NCI-H2107 (cell line): ENCODE measurements at places on chromosomes 3 and 15.
A peak's percentile ranks its signal among the peaks of the same experiment; 100 is the strongest.

DNA sequence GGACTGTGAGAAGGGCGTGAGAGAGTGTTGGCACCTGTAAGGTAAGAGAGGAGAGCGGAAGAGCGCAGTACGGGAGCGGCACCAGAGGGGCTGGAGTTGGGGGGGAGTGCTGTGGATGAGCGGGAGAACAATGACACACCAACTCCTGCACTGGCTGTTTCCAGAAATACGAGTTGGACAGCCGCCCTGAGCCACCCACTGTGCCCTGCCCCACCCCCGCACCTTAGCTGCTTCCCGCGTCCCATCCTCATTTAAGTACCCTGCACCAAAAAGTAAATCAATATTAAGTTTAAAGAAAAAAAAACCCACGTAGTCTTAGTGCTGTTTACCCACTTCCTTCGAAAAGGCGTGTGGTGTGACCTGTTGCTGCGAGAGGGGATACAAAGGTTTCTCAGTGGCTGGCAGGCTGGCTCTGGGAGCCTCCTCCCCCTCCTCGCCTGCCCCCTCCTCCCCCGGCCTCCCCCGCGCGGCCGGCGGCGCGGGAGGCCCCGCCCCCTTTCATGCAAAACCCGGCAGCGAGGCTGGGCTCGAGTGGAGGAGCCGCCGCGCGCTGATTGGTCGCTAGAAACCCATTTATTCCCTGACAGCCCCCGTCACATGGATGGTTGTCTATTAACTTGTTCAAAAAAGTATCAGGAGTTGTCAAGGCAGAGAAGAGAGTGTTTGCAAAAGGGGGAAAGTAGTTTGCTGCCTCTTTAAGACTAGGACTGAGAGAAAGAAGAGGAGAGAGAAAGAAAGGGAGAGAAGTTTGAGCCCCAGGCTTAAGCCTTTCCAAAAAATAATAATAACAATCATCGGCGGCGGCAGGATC, at the start of gene SOX2:
SOX2 (plus strand) TSS at position 601 of the 811 bp plus-strand sequence. CDS start 436 bp downstream, outside the sequence.
- DNase-seq, result peak; percentile 97

- DNase-seq, result no peak
Measured at GRCh38 chr15:32959077-32959476, 235.4 kb downstream of the FMN1 start.

- DNase-seq, result no peak
Measured at GRCh38 chr3:195040094-195040493, 230.9 kb downstream of the XXYLT1 start.

DNA sequence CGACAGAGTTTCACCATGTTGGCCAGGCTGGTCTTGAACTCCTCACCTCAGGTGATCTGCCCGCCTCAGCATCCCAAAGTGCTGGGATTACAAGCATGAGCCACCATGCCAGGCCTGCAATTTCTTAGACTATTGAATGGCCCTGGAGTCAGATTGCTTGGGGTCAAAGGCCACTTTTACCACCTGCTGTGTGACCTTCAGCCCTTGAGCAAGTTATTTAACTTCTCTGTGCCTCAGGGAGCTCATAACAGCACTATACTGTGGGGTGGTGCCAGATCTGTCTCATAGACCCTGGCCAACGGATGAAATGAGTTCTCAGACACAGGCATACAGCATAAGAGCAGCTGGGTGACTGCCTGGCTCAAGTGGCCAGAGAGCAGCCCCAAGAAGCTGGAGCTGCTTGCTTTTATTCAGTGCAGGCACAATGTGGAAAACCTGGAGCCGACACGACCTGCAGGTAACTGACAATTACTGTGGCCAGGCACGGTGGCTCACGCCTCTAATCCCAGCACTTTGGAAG, 44.9 kb upstream of the FURIN start:
- DNase-seq, result no peak

- no peak for DNase-seq
Measured at GRCh38 chr15:73053398-73053723, 1.1 kb downstream of the NEO1 start.

- no peak for DNase-seq
Measured at GRCh38 chr15:68278345-68278594, 725 bp downstream of the FEM1B start.

GRCh38 chr3:159881208-159881607, 107.4 kb upstream of the IL12A start:
- DNase-seq, result no peak

- DNase-seq, result no peak
Measured at GRCh38 chr15:65089206-65089824, 12.8 kb downstream of the KBTBD13 start.

DNA sequence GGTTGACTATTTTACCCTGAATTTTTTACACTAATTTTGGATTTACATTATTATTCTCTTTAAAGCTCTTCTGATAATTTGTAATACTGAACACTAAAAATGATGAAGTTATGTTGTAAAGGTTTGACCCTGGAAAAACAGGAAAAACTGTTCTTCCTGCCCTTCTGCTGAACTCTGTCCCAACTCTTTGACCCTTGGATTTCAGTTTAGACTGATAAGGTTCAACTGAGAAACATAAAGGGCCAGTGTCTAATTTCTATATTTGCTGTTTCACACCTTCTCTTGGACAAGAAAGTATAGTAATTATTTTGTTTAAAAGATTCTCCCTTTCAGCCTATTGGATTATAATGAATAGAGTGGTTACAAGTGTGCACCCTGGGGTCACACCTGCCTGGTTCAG, 12.8 kb upstream of the TMOD3 start:
- no peak for DNase-seq

DNA sequence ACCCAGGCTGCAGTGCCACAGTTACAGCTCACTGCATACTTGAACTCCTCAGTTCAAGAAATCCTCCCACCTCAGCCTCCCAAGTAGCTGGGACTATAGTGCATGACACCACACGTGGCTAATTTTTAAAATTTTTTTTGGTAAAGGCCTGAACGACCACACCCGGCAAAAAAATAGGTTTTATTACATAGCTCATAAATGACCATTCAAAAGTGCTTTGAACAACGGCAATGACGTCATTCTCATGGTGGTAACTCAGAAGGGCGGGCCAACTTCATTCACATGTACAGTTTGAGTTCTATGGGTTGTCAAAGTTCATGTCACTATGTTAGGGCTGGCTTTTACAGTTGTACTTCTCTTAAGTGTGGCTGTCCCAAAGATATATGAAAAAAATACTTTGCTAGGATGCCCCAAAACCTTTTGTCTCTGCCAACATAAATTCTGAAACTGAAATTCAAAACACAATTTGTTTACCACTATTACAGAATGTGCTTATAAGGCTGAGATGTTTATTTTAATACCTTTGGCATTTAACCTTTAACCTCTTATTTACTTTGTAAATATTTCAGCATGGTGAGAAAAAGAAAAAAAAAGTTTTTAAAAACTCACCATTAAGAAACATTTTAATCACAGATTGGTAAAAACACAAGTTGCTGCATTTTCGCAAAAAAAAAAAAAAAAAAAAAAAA, 6.2 kb downstream of the MYO1E start:
- DNase-seq, result no peak

- no peak for DNase-seq
Measured at GRCh38 chr15:62940755-62941361, 101.7 kb upstream of the TPM1 start.

GRCh38 chr3:53357458-53357857, 10.1 kb upstream of the DCP1A start:
- DNase-seq, result no peak

GRCh38 chr3:107392549-107393165, 15.4 kb downstream of the CCDC54 start:
- DNase-seq, result no peak

DNA sequence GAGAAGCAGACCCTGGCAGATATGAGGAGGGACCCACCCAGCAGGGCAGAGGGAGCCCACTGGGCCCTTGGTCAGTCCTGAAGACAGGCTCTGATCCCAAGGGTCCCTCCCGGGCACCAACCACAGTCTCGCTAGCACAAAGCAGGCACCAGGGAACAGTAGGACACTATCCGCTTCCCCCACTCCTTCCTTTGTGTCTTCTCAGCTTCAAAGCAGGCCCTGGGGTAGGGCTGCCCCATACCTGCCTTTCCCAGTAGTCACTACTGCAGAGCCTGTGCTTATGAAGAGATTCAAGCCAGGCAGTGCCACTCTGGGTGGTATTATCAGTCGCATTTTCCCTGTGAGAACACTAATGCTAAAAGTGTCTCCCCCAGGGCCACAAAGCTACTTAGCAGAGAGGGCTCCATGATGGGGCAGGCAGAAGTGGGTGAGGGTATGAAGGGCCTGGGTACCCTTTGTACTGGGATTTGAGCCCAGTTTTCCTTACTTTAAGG, 32.7 kb downstream of the SRPRB start:
- DNase-seq, result no peak

GRCh38 chr3:1374471-1374870, 281.6 kb downstream of the CNTN6 start:
- DNase-seq, result no peak

- no peak for DNase-seq
Measured at GRCh38 chr3:73136941-73137340, 75.5 kb downstream of the EBLN2 start.

DNA sequence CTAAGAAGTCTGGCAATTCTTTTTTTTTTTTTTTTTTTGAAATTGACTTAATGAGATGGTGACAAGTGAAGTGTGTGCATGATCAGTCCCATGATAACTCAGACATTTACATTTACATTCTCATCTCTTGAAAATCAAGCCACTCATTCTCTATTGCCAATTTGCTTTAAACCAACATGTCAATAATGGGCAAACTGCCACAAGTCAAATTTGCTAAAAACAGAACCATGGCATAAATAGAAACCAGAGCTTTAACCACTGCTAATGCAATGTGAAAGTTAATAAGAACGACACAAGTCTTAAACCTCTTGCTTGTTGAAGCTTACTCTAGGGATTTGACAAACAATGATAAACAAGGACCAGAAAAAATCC, 12.0 kb upstream of the COL8A1 start:
- DNase-seq, result no peak

DNA sequence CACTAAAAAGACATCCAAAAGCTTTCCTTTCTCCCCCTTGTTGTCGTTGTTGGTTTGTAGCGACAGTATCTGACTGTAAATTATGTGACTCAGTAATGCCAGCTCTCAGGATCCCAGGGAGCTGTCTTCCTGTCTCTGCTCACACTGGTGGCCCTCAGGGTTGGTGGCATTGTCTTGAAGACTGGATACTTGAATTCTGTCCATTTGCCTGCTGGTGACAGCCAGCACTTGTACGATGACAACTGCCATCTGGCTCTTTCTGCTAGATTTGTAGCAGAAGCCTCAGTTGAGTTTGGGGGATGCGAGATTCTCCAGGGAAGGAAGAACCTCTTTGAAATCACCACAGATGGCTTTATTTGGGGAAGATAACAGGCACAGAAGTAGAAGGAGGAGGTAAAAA, 120.8 kb downstream of the ARPP21 start:
- no peak for DNase-seq

- no peak for DNase-seq
Measured at GRCh38 chr3:194328053-194328657, 23.0 kb downstream of the CPN2 start.

DNA sequence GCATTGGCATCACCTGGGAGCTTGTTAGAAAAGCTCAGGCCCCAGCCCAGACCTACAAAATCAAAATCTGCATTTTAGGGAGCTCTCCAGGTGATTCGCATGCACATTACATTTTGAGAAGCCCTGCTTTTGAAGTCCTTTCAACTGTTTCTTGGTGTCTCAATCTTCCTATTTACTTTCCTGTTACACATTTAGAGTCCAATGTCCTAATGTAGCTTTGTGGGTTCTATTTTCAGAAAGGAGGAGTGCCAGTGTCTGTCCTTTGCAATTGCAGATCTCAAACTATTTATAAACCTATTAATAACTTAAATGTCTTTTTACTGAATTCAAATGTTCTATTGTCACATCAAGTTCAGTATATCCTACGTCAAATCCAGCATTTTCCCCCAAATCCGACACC, 27.8 kb upstream of the MYRIP start:
- no peak for DNase-seq

GRCh38 chr15:71781179-71781964, 29.0 kb upstream of the NR2E3 start:
- DNase-seq, result no peak

DNA sequence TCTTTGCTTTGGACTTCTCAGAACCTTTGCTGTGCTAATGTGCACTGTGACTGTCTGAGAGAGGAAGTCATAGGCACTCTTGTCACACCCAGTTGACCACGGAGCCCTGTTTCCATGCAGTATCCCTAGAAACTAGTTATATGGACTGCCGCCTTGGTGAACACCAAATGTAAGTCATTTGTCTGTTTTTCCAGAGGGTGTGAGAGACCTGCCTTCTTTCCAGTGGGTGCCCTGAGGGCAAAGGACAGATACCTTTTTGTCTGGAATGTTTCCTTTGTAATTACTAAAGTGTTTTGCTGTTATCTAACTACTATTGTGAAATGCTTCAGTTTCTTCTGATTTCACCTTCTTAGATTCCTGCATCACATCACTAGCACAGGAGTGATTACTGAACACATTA, 91.8 kb downstream of the LARS2 start:
- no peak for DNase-seq

- no peak for DNase-seq
Measured at GRCh38 chr3:48092270-48092669, 76.1 kb upstream of the MAP4 start.

GRCh38 chr3:163577271-163577670, 1501.0 kb downstream of the SI start:
- no peak for DNase-seq

DNA sequence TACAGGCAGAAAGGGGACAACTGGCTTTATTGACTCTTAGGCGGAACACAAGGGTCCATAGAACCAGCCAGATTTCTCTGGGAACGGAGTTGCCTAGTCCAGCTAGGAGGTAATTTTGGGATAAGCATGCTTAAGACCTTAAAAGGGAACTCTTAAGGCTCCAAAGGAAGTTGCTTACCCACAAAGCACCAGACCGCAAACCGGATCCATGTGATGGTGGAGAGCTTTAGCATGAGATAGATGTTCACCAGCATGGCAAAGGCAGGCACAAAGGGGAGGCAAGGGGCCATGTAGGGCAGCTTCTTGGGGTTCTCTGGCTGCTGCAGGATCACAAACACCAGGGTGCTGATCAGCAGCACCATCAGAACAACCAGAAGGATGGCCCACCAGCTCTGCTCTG, 61.4 kb downstream of the CLDN11 start:
- no peak for DNase-seq

GRCh38 chr3:151224268-151224866, 21.4 kb upstream of the GPR171 start:
- no peak for DNase-seq
